CD8-positive, alpha-beta memory T cell (primary cell): ENCODE measurements at places on chromosomes 16 and 17.
A peak's percentile ranks its signal among the peaks of the same experiment; 100 is the strongest.

- DNase-seq: no peak
Observed at GRCh38 chr17:48175692-48176470, 68.3 kb downstream of the SNX11 start.

- no peak for DNase-seq
Observed at GRCh38 chr16:55569025-55569424, 2.5 kb downstream of the CAPNS2 start.

DNA sequence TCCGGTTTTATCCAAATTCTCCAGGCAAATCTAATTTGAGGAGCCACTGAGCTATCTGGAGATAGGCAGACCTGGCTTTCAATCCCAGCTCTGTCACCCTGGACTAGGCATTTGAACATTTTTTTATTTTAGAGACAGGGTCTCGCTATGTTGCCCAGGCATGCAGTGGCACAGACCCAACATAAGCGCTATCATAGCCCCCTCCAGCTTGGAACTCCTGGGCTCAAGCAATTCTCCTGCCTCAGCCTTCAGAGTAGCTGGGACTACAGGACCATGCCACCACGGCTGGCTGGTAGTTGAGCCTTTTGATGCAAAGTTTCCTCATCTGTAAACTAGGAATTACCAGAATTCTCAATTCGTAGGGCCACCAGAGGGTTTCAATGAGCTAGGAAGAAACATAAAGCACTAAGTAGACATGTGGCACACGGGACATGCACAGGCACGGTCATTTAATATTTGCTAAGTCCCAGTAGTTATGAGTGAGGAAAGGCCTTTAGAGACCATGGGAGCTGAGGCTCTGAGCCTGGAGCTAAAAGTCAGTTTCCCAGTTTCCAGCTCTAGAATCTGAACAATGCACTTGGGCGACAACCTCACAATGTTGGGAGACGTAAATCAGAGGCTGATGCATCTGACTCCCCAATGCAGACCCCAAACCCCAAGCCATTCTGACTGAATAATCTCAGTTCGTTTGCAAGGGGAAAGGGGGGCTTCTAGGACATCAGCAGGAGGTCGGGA lies 1.1 kb downstream of the ELOB start:
- DNase-seq: peak; percentile 30

DNA sequence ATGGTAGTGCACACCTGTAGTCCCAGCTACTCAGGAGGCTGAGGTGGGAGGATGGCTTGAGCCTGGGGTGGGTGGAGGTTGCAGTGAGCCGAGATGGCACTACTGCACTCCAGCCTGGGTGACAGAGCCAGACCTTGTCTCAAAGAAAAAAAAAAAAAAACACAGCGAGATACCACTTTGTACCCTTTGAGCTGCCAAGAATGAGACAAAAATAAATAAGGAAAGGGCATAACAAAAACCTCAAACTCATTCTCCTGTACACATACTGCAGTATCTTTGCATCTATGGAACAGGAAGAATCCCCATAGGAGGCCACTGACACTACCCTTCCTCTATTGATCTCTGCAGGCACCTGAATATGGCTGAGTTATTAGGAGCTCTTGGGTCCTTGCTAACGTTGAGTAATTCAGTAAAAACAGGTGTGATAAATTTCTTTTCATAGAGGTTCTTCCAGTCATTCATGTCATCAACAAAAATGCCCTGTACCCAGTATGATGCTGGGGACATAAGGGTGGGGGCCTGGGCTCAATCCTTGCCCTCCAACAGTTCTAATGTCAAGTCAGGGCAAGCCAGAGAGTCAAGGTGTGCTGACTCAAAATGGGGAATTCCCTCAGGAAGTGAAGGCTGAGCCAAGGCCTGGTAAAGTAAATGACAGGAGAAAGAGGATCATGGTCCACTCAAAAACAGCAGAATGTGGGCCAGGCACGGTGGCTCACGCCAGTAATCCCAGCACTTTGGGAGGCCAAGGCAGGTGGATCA lies 26.9 kb downstream of the RANBP10 start:
- no peak for DNase-seq

- no peak for DNase-seq
Observed at GRCh38 chr17:79988185-79988971, 47.3 kb downstream of the TBC1D16 start.

DNA sequence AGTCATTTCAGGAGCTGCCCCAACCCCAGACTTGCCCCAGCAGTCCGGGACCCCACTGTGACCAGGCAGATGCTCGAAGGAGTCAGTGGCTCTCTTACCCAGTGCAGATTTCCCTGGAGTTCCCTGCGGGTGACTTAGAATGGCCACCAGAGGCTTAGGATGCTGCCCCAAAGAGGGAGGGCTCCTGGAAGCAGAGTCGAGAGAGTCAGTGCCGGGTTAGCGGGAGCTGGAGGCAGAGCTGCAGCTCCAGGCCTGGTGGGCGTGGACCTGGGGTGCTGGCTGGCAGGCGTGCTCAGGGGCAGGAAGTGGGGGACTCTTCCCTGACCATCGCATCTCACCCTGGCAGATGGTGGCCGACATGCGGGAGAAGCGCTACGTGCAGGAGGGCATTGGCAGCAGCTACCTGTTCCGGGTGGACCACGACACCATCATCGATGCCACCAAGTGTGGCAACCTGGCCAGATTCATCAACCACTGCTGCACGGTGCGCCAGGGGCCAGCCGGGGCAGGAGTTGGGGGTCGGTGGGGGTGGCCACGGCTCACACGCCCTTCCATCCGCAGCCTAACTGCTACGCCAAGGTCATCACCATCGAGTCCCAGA lies 1.6 kb upstream of the HSD3B7 start:
- DNase-seq: no peak

GRCh38 chr17:66468241-66469087 lies 166.1 kb downstream of the PRKCA start:
- no peak for DNase-seq

- DNase-seq: no peak
Observed at GRCh38 chr17:54466875-54467274, 433.8 kb upstream of the TOM1L1 start.

DNA sequence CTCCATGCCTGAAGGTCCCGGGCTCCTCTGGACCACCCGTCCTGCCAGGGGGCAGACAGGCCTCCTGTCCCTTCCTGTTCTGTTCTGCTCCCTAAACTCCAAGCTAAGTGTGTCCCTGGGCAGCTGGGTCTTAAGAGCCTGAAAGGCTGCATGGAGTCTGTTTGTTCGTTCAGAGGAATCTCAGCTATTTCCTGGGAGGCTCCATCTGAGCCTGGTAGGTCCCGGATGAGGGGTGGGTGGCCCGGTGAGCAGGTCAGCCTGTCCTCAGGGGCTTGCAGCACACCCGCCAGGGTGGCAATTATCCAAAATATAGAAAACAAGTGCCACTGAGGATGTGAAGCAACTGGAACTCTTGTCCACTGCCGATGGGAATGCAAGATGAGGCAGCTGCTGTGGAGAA lies 12.6 kb downstream of the ACTG1 start:
- DNase-seq: no peak

GRCh38 chr17:55245986-55246385 lies 18.8 kb upstream of the HLF start:
- no peak for DNase-seq

DNA sequence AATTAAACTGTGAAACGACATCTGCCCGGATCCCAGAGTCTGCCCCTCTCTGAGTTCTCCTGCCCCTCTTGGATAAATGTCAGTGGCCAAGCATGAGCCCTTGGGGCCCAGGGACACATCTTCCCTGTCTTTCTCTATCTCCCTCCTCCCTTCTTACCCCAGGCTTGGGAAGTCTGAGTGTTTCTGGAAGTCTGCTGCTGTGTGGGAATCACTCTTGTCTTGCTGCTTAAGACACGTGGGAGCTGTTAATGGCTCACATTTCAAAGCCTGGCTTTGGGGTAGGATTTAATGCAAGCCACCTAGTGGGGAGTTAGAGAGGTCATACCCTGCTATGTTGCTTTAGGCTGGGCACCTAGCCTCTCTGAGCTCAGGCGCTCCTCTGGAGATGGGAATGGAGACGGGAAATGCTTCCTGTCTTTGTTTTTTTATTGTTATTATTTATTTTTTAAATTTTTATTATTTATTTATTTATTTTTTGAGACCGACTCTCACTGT lies 218.5 kb upstream of the CIBAR2 start:
- no peak for DNase-seq

GRCh38 chr17:72357764-72358365 lies 237.0 kb downstream of the SOX9 start:
- DNase-seq: no peak

- DNase-seq: no peak
Observed at GRCh38 chr16:63714876-63715275, 1407.0 kb downstream of the CDH11 start.

- DNase-seq: no peak
Observed at GRCh38 chr17:6460531-6461161, 16.4 kb downstream of the PIMREG start.

DNA sequence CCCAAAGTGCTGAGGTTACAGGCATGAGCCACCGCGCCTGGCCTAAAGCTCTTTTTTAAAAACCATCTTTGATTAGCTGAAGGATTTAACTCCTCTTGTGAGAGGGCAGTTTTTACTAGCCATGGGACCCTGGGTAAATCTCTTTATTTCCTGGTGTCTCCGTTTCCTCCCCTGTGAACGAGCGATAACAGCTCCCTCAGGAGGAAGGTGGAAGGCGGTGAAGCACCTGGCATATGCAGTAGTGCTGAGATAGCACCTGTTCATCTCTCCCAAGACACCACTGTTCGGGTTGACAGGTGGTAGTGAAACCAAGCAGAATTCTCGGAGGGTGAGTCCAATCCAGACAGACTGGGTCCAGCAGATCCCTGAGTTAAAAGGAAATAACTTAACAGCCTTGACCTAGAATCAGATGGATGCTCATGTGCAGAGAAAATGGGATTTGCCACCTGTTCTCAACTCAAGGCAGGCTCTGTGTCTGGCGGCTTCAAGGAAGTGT lies 86.2 kb downstream of the CRISPLD2 start:
- no peak for DNase-seq

DNA sequence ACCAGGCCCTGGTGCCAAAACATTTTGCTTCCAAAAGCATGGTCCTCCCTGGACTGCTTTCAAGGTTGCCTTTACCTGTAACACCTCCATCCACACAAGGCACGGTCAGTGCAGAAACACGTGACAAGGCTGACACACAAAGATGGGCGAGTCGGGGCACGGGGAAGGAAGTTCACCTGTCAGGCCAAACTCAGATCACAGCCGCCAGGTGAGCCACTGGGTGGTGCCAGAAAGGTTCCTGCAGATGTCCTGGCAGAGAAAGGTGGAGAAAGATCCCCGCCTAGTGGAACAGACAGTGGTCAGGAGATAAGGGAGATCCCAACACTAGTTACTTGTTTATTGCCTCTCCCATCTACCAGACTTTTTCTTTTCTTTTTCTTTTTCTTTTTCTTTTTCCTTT lies 155.3 kb downstream of the AIPL1 start:
- no peak for DNase-seq

- DNase-seq: no peak
Observed at GRCh38 chr17:77446940-77447634, 306.3 kb downstream of the SEC14L1 start.

GRCh38 chr16:66574531-66574930 lies 4.7 kb upstream of the CMTM2 start:
- DNase-seq: no peak

GRCh38 chr16:52581530-52581929 lies 34.6 kb upstream of the TOX3 start:
- no peak for DNase-seq

DNA sequence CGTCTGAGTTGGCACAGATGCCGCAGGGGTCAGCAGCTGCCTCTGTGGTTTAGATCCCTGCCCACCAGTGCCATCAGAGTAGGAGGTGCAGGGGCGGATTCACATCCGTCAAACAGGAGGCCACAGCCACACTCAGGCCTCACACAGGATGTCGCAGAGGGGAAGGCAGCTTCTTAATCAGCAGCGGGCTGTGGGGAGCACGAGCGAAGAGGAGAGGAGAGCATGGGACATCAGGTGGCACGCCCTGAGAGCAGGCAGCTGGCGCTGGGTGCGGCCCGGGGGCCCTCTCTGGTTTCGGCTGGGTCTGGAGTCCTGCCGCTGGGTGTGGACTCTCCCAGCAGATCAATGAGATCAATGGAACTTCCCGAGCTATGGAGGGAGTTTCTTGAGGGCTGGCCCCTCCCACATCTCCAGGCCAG lies 9.6 kb downstream of the LLGL2 start:
- peak; percentile 77 for DNase-seq

DNA sequence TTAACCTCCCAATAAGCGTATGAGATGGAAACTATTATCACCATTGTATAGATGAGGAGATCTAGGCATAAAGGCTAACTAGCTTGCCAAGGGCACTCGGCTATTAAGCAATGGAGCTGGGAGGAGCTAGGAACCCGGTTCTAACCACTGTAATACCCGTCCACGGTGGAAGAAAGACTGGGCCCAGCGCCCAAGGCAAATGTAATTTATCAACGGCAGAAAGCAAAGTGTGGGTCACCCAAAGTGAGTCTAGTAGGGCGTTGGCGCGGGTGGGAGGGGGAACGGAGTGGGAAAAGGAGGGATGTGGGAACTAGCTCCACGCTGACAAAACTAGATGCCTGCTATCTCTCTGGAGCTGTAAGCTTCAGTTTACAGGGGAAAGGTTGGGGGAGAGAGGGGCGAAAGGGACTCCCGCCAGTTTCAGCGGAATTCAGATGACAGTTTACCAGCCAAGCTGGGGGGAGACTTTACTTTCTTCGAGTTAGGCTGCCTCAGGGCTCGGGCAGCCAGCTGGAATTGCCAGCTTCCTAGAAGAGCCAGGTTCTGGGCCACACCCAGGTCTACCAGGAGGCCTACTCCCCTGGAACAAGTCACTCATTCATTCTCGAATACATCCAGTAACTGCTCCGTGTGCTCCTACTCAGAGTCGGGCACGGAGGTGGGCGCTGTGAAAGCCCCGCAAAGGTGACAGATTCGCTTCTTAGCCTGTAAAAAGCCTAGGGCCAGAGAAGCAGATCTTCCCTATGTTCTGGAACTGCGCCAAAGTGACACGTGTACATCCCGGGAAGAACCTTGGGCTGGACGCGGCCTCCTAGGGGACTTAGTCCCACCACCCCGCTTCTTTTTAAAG lies 837 bp downstream of the LRRC59 start:
- DNase-seq: peak; percentile 8

DNA sequence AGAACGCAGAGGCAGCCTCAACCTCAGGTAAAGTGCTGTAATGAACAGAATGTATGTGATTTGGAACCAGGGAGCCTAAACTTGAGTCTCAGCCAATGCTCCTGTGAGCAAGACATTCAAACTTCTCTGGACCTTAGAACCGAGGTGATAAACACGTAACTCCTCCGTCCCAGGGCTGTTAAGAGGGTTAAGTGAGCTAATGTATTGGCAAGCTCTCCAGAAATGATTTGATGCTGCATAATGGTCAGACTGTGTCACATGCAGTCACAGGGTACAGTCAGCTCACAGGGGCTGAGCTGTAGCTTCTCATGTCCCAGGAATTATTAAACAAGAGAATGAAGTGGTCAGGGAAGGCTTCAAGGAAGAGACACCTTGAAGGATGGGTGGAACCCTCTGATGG lies 10.0 kb upstream of the SLC4A1 start:
- no peak for DNase-seq
